ENCODE measurements at places on chromosomes 4 and X.
A peak's percentile ranks its signal among the peaks of the same experiment; 100 is the strongest.

DNA sequence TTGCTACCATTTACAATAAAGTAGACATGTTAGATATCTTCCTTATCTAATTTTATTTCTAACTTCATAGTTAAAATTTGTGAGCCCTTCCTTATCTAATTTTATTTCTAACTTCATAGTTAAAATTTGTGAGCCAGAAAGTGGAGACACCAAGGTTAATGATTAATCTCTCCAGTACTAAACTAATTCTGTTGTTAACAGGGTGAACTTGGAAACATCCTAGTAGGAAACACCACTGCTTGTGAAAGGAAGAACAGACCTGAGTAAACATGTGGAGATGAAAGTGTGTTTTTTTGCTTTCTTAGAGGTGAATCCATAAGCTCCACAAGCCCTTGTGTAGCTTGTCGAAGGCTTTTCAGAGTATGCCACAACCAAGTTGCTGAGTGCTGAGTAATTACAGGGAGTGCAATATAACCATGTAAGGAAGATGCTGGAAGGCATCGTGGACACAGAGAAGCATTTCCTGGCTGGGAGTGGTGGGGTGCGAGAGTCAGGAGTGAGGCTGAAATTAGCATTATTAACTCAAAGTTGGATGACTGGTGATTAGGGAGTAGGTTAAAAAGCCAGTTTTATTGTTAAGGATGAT lies 118.6 kb upstream of the NEIL3 start:
- no peak for DNase-seq

- DNase-seq, result no peak
Measured at GRCh38 chr4:69051576-69051943, 44.7 kb upstream of the UGT2B7 start.

DNA sequence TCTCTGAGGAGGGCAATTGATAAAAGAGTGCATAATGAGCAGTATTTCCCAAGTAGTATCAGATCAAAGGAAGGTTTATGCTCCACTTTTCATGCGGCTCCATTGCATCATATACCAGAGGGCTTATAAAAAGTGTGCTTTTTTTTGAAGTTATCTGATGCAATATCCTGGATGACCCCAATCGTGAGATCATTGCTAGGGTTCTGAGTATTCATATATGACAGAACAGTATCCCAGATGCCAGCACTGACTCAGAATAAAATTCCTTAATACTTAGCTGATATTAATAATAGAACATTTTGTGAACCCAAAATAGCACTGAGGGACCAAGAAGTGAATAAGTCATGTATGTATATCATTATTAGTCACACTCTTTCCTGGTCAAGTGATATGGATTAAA lies 945.5 kb upstream of the AGA start:
- DNase-seq, result no peak

- DNase-seq, result no peak
Measured at GRCh38 chrX:136395271-136395670, 92.5 kb upstream of the BRS3 start.

DNA sequence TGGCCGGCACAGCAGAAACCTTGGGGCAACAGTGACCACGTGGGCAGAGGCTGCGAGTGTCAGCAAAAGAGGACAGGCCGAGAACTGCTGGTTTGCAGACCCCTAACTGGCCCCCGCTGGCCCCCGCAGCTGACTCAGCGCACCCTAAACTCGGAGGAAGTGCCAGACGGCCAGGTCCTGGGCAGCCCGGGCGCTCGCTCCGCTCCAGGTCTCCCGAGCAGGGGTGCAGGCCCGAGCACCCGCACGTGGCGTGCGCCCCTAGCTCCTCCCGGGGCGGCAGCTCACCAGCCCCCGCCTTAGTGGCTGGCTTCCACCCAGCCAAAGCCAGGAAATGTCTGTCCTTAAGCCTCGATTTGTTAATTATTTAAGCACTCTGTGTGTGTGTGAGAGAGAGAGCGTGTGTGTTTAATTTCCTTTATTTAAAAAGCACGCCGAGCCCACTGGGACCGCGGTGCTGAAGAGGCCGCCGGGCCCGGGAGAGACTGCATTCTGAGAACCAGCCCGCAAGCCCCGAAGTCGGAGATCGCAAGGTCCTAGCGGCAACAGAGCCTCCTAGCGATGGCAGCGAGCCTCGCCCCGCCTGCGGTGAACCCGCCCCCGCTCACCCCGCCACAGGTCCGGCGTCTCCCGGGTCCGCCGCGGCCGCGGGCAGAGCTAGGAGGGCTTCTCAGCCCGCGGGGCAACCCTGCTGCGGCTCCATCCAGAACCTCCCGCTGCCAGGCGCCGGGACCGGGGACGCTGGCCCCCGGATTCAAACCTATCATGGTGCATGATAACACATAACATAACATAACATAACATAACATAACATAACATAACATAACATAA lies 45.9 kb upstream of the CDKN2AIP start:
- DNase-seq, result peak; percentile 50

DNA sequence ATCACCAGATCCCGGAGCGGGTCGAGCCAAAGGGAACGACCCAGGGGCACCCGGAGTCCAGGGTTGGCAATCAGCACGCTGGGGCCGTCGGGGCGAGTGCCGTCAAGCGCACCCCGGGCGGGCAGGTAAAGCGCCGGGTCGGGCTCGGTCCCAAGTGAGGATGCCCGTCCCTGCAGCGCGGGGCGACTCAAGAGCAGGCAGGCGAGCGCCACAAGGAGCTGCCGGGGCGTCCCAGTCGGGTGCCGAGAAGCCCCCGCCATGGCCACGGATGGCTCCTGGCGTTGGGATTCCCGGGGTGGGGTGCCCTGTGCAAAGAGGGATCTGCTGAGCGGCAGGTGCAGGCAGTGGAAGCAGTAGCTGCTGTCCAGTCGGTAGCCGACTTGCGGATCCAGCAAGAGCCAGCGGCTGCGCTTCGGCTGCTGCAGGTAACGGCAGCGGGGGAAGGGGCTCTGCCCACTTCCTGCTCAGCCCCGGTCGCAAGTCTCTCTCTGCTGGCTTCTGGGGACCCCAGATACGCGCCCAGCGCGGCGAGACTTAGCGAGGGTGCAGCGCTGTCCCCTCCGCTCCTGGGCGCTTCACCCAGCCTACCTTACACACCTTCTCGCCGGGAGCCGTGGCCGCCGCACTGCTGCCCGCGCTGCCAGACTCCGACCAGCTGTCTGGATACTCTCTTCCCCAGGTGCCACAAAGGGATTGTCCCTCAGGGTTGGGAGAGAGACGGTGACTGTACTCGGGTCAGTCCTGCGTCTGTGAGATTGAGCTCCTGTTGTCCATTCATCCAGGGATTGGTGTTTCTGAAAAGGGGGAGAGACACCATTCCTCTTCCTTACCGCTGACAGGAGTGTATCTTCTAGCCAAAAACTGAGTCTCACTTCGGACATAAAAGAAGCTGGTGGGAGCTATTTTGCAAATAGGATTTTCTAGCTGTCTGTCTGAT lies at the start of gene FREM3:
FREM3 (minus strand) TSS at position 260 of the 937 bp plus-strand sequence; CDS start at position 260, 0 bp downstream.
- no peak for DNase-seq

- DNase-seq, result no peak
Measured at GRCh38 chrX:24334461-24334860, 20.6 kb upstream of the SUPT20HL2 start.

- DNase-seq, result no peak
Measured at GRCh38 chr4:99536271-99536670, 25.4 kb downstream of the C4orf17 start.

DNA sequence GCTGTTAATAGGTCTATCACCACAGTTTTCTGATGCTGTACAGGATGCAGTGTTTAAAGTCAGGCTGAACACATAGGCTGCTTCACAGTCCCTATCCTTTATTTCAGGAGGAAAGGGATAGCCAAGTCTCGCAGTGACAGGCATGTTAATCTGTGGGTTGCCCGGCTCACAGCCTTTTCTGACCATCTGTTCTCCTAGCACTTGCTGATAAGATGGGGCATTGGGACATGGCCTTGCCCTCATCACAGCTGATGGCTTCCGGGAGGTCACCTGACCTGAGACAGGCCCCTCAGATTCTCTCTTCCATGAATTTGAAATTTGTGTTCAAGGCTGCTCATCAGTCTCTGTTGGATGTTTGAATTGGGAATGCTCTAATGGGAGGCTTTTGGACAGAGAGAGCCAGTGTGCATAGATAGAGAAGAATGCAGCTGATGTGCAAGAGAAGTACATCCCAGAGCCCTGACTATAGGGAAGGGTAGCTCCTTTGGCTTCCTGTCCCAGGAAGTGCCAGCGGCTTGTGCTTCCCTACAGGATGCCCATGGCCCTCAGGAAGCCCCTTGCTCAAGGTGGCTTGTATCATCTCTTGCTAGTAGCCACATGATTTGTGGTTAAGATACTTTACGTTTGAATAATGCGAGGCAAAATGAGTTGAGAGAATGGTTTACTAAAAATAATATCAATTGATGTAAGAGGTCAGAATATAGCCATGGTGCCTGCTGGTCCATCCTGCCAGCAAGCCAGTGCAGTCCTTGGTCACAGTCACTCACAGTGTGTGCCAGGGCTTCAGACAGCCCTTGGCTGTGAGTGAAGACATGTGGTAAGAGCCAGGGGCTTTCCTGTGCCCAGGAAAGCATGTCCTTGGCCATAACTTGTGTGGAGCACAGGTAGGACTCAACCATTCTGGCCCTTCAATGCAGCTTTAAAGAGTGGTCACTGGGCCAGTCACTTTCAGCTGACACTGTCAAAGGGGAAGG lies 88.6 kb downstream of the TSPAN7 start:
- no peak for DNase-seq

- peak; percentile 35 for DNase-seq
Measured at GRCh38 chr4:37799941-37800554, 26.4 kb upstream of the PGM2 start.

DNA sequence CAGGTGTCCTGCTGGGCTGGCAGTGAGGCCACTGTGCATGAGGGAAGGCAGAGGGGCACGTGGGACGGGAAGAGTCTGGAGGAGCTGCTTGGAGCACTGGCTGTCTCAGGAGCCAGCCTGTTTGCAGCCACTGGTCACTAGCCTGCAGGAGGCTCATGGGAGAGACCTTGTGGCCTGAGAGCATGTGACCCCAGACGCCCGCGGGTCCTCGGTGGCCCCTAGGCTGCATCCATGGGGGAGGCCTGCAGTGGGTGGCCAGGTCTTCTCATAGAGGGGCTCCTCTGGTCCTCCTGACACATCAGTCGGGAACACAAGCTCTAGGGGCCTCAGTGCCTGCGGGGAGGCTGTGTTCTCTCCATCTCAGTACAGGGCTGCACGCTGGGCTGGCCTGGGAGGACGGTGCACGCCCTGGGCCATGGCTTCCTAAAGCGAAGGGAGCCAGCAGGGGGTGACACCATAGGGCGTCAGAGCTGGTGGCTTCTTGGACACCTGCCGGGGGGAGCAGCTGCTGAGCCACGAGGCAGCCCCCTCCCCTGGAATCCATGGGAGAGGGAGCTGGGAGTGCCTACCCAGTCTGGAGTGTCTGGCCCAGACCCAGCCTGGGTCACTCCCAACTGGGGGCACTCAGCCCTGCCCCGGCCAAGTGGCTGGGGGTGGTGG lies 12.3 kb downstream of the NAT8L start:
- no peak for DNase-seq

- no peak for DNase-seq
Measured at GRCh38 chrX:121931567-121931966, 884.2 kb downstream of the GLUD2 start.

GRCh38 chrX:42127563-42127962 lies 204.2 kb upstream of the CASK start:
- DNase-seq, result no peak

- DNase-seq, result no peak
Measured at GRCh38 chrX:103883533-103883932, 51.5 kb upstream of the RAB9B start.

DNA sequence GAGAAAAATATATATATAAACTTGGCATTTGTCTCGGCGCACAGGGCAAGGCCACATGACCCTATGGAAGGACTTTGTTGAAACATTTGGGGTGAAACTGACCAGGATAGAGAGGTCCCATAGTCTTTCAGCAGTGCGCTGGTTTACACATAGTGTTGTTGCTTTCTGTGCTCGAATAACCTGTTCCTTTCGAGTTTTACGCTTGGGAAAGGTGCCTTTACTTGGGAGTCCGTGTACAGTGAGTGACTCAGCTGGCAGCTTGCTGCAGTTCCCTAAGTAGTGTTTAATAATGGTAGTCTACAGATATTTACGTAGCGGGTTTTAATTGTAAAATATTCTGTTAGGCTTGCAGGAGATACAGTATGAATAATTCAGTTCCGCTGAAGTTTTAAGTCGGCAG lies 578 bp downstream of the APOOL start:
- DNase-seq, result no peak

DNA sequence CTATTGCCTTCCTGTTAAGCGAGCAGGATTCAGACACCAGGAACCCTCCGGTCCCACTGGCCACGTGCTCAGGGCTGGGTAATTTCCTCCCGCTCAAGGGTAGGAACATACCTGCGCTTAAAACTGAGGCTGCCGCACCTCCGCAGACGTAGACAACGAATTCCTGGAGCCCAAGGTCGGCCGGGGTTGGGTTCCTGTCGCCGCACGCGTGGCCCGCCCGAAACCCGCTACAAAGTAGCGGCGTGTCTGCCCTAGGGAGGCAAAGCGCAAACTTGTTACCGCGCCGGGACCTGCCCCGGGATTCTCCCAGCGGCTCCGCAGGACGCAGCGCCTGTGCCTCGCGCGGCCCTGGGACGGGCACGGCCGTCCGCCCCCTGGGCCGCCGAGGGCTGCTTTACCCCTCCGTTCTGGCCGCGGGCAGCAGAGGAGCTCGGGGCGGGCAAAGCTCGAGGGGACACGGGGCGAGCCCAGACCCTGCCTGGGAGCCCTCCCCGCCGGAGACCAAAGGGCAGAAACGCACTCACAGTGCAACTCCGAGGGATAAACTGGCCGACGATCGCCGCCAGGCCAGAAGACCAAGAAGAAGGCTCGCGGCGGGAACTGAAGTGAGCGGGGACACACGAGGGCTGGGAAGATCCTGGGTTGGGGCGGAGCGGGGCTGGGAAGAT lies at the start of gene ERVMER34-1:
ERVMER34-1 (minus strand) TSS at position 607 of the 668 bp plus-strand sequence. CDS start 5,905 bp downstream, outside the sequence.
- DNase-seq, result no peak

DNA sequence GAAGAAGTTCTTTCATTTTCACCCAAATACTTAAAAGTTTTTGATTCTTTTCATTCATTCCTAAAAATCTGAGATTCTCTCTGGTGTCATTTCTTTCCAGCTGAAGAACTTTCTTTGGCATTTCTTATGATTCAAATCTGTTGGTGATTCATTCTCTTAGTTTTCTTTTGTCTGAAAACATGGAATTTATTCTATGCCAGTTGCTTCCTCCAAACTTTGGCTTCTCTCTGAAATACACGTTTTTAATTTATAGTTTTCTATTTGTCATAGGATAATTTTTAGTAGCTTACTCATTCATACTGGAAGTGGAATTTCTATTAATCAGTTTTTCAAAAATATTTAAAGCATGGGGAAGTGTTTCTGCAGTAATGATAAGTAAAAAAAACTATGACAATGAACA lies 1012.0 kb downstream of the RPA4 start:
- DNase-seq, result no peak

DNA sequence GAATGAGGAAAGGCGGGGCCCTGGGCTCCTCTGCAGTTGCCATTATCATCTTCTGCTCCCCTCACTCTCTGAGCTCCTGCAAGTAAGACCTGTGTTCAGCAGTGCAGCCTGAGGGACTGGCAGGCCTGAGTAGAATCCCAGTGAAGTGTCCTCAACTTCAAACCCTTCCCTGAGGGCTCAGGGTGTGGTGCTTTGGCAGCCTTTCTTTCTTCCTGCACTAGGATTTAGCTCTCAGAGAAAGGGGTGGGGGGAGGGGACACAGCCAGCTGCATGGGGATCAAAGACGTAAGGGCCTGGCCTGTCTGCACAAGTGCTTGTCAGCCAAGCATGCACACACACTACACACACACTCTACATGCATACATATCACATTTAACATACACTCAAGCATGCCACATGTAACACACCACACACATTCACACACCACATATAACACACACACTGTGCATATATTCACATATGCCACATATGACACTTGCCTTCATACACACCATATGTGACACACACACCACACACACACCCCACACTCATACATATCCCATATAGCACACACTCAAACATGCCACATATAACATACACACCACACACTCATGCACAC lies 223.4 kb upstream of the RPL34 start:
- DNase-seq, result peak; percentile 11
